ENCODE measurements at places on chromosomes 13 and 19. TPM values are rescaled to one million over a fixed set of nuclear protein-coding genes. Genes with fewer than 3 reads are reported as not detected.

The SYNGR4 gene
- total RNA-seq, result 3.7 TPM

The TEX101 gene
- total RNA-seq, result not detected

The F2RL3 gene
- not detected for total RNA-seq

The GZMM gene
- 0.25 TPM for total RNA-seq

The ZNF607 gene
- total RNA-seq, result 4.4 TPM

The CALR3 gene
- not detected for total RNA-seq

The RGL3 gene
- total RNA-seq, result 1.9 TPM

The ATP7B gene
- 2.1 TPM for total RNA-seq

The CDX2 gene
- total RNA-seq, result 1.0 TPM

The CYP4F8 gene
- total RNA-seq, result not detected

The SUPT5H gene
- 194 TPM for total RNA-seq

The ZNF700 gene
- total RNA-seq, result 0.28 TPM

The CYP4F2 gene
- total RNA-seq, result 0.22 TPM

The PRSS57 gene
- not detected for total RNA-seq

The CD22 gene
- total RNA-seq, result 0.92 TPM

The SRRM5 gene
- total RNA-seq, result 0.93 TPM

The LIM2 gene
- not detected for total RNA-seq

The EFNA2 gene
- 1.2 TPM for total RNA-seq

The SLC1A6 gene
- total RNA-seq, result not detected

The SIGLEC14 gene
- total RNA-seq, result 0.12 TPM

The PNMA8B gene
- total RNA-seq, result not detected

The ERICH6B gene
- total RNA-seq, result not detected

The FGF9 gene
- total RNA-seq, result not detected

The CBLC gene
- not detected for total RNA-seq

The ZNF296 gene
- total RNA-seq, result 9.1 TPM

The ZNF714 gene
- total RNA-seq, result 2.1 TPM

The PSG7 gene
- 0.05 TPM for total RNA-seq

The MYPOP gene
- 6.0 TPM for total RNA-seq

The FOXA3 gene
- total RNA-seq, result 0.83 TPM

The ADAMTSL5 gene
- total RNA-seq, result 4.4 TPM

The AMH gene
- total RNA-seq, result 19.8 TPM

The FRY gene
- total RNA-seq, result 0.09 TPM

The NFKBIB gene
- 117 TPM for total RNA-seq

The GRIN2D gene
- 7.9 TPM for total RNA-seq

The CABP5 gene
- total RNA-seq, result not detected

The C1QTNF9B gene
- total RNA-seq, result not detected

The ZNF540 gene
- 0.15 TPM for total RNA-seq

The PRODH2 gene
- total RNA-seq, result 0.36 TPM

The MEF2B gene
- total RNA-seq, result 0.95 TPM

The TSHZ3 gene
- total RNA-seq, result 3.1 TPM

The ZNF534 gene
- total RNA-seq, result not detected
